Aorta (tissue), 5 donors: ENCODE measurements at places on chromosomes 3 and 15. TPM values are rescaled to one million over a fixed set of nuclear protein-coding genes. Genes with fewer than 3 reads are reported as not detected.

SPINK8 gene
- total RNA-seq, result not detected

ALG1L2 gene
- 3.6 TPM for total RNA-seq

TRIM42 gene
- total RNA-seq, result not detected

GRCh38 chr3:168612671-168613070, 516.9 kb upstream of the GOLIM4 start:
- no peak overlapping the region for H3K4me3 ChIP-seq
- H3K27ac ChIP-seq, result no peak overlapping the region
- no peak for DNase-seq
- no peaks in the 10 kb centered on the region for H3K36me3 ChIP-seq
- peaks cover 5% of the 10 kb centered on the region for H3K27me3 ChIP-seq
- no peaks in the 10 kb centered on the region for H3K4me1 ChIP-seq

- no peaks in the 10 kb centered on the region for H3K4me1 ChIP-seq
- H3K36me3 ChIP-seq, result no peaks in the 10 kb centered on the region
- no peak for DNase-seq
- no peaks in the 10 kb centered on the region for H3K27me3 ChIP-seq
These were observed 29.2 kb upstream of the ANXA2 start for GRCh38 chr15:60426870-60427508.

DNA sequence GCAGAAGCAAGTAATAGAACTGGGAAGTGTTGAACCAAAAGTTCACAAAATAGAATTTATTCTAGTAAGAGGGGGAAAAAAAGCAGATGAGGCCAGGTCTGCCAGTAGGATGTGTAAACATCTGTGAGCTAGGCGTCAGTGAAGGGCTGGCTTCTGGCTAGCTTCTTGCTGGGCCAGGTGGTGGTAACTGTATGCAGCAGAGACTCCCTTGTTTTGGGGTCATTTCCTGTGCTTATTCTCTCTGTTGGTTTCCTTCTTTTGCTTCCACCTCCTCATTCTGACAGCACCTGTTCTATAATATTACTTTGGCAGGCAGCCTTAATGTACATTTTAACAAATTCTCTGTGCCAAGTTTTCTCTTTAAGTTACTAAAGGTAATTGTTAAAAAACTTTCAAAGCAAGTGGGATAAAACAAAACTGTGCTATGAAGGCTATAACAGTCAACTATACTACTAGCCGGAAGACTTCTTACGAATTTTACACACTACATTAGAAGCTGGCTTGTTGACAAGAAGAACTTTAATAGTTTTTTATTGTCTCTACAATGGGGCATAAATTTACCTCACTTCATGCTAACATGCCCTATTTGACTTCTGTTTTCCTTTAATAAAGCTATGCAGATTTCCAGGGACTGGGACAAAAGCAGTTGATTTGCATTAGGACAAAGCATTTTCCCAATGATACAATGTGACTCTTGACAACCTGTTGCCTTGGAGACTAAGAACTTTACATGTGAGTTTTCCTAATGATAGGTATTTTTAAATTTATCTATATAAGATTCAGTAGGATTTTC, 318.8 kb upstream of the NAALADL2 start:
- no peak for DNase-seq
- no peaks in the 10 kb centered on the region for H3K27me3 ChIP-seq
- H3K4me3 ChIP-seq, result no peak overlapping the region

- H3K4me1 ChIP-seq, result no peaks in the 10 kb centered on the region
- H3K27ac ChIP-seq, result no peak overlapping the region
- no peaks in the 10 kb centered on the region for H3K36me3 ChIP-seq
- H3K27me3 ChIP-seq, result no peaks in the 10 kb centered on the region
- H3K4me3 ChIP-seq, result peak overlapping the region; percentile 89
These were observed 40.8 kb downstream of the CHST14 start for GRCh38 chr15:40511472-40512133.

DNA sequence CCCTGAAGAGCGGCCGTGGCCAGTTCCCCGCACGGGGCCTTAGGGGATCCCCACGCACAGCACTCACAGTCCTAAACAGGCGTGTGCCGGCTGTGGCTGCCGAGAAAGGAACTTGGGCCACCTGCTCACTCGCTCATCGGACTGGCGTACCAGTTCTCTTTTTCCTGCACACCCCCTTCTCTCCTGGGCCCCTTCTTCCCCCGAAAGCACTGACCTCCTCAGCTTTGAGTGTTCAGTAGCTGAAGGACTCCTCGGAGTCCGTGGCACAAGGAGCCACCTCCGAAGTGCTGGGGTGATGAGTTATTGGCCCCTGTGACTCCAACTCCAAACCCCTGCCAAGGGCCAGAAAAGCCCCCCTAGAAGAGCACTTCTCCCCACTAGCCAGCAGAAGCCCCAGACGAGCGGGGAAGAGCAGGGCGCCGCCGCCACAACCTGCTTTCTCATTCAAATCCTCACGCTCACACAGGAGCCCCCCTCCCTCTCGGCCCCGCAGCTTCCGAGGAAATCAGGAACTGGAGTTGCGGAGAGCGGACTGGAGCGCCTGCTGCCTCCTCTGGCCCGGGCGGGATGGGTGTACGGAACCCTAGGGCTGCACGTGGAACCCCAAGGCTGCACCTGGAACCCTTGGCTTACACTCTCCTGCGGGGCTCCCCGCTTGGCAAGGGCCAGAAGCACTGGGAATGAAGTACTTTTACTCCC, at the start of gene PLCH1:
PLCH1 (minus strand) TSS at position 446 of the 699 bp plus-strand sequence. CDS start 40,847 bp downstream, outside the sequence.
- H3K27me3 ChIP-seq, result no peaks in the 10 kb centered on the region
- peak; percentile 89 for DNase-seq
- H3K27ac ChIP-seq, result no peak within 1 kb of the TSS
- H3K4me3 ChIP-seq, result peak within 1 kb of the TSS; percentile 54
- H3K4me1 ChIP-seq, result no peaks in the 10 kb centered on the region
